ENCODE measurements at places on chromosomes 4 and X.
A peak's percentile ranks its signal among the peaks of the same experiment; 100 is the strongest.

- DNase-seq = peak; percentile 92
These were observed 29.0 kb downstream of the ERVMER34-1 start for GRCh38 chr4:52721968-52722815.

- DNase-seq = no peak
These were observed 41.8 kb upstream of the IQSEC2 start for GRCh38 chrX:53323196-53323595.

DNA sequence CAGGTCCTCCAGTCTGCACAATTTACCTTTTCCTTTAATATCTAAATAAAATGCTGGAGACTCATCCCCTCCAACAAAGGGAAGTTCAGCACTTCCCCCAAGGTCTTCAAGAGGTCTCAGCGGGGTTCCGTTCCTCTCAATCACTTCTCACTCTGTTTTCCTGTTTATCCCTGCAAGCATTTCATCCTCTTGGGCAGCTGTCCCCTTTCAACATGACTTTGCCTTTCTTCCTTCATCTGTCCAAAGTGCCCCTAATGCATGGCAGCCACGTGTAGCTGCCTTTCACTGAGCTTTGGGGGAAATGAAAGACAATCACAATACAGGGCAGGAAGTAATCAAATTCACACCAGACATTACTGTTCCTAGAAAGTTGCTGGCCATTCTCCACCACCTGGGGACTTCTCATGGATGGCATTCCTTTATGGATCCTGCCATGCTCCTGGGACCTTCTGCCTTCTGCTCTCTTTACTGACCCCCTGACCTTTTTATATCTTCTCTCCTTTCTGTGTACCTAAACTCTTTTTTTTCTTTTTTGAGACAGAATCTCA, 79.7 kb upstream of the USP9X start:
- peak; percentile 6 for DNase-seq

DNA sequence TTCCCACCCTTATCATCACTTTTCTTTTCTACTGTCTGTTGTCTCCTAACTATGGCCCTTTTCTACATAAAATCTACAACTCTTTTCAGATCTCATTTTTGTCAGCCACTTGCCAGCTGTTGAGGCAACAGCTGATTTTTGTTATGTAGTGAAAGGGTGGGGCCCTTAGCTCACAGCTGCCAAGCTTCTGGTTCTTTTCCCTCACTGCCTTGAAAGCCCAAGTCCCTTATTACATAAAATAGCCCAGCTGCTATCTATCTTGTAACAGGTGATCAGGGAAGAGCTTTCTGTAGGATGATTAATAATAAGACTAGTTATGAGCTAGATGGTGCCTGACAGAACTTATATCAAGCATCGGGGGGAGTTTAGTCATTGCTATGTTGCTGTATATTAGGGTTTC, 45.9 kb downstream of the ADGRL3 start:
- no peak for DNase-seq

- DNase-seq = peak; percentile 0
These were observed 763.0 kb downstream of the DMD start for GRCh38 chrX:32448320-32448719.

GRCh38 chr4:14359991-14360390, 642.3 kb upstream of the CPEB2 start:
- DNase-seq = no peak

DNA sequence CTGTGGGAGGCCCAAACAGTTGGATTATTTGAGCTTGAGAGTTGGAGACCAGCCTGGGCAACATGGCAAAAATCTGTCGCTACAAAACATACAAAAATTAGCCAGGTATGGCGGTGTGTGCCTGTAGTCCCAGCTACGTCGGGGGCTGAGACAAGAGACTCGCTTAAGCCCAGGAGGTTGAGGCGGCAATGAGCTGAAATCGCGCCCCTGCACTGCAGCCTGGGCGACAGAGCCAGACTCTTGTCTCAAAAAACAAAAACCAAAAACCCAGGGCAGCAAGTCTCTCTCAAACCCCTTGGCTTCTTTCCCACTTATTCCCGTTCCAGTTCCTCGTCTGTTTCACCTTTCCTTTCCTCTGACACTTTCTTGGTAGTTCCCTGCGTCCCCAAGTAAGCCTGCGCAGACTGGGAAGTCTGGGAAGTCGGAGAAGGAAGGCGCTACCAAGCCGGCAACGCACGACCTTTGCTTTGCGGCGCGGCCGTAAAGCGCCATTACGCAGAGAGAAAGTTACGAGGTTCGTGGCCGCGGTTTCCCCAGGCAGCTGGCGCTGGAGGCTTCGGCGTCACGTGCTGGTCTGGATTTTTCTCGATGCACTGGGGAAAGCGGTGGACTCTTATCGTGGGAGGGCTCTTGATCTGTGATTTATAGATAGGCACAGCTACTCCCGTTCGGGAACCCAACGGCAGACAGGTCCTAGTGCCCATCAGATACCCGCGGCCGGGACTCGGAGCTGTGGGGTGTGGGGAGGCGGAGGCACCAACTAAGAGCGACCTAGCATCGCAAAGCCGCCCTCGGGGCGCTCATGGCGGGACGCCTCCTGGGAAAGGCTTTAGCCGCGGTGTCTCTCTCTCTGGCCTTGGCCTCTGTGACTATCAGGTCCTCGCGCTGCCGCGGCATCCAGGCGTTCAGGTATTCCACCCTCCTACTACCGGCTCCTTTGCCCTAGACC, at the start of gene NUDT9:
NUDT9 (plus strand) TSS at position 470 of the 949 bp plus-strand sequence; CDS start at position 803, 333 bp downstream.
- peak; percentile 79 for DNase-seq

- DNase-seq = no peak
These were observed 3.4 kb downstream of the SLC38A5 start for GRCh38 chrX:48466696-48467095.

GRCh38 chrX:30308263-30309138, 689 bp downstream of the NR0B1 start:
- DNase-seq = no peak

All from CD14-positive monocyte (primary cell).